ENCODE measurements at places on chromosomes 4 and X.

- no peak for DNase-seq
Measured at GRCh38 chr4:100177126-100177525, 13.1 kb downstream of the DDIT4L start.

GRCh38 chr4:122542411-122543236 lies 78.2 kb downstream of the IL21 start:
- no peak for DNase-seq

- DNase-seq: no peak
Measured at GRCh38 chrX:2188330-2188792, 312.4 kb downstream of the DHRSX start.

GRCh38 chr4:187598196-187598595 lies 397.4 kb upstream of the ZFP42 start:
- DNase-seq: no peak

DNA sequence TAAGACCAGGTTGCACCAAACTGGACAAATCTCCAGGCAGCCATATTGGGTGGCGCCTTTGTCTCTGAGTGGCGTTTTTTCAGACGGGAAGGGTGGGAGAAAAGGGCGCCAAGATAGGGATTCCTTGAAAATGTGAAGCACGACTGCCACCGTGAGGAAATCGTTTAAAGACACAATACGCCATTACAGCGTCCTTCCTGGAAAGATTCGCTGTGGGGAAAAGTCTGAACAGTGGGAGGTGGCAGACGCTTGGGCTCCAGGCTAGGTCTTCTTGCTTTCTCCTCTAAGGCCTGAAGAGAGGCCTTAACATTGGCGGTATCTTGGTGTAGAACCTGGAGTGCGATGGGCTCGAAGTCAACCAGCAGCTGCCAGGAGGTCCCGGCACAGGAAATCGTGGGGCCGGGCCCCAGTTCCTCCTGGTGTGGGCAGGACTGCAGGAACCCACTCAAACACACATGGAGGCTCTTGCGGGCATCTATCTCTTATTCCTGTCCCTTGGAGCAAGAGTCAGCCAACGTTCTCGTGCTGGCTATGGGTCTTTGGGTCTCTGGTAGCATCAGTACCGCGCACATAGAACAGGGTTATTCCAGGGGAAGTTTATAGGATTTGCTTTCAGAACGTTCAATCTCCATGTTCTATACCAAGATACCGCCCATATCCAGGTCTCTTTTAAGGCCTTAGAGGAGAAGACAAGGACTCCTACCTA lies 208.8 kb downstream of the OR13H1 start:
- no peak for DNase-seq

DNA sequence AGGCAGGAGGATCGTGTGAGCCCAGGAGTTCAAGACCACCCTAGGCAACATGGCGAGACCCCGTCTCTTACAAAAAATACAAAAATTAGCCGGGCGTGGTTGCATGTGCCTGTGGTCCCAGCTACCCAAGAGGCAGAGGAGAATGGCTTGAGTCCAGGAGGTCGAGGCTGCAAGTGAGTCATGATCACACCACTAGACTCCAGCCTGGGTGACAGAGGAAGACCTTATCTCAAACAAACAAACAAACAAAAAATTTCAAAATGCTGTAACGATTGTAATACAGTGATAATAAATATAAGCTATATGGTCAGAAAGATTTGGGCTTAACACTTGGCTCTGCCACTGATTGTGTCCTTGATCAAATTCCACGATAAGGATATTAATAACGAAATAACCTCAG lies 24.2 kb downstream of the SLC25A4 start:
- no peak for DNase-seq

GRCh38 chrX:641671-642435 lies 11.3 kb downstream of the SHOX start:
- no peak for DNase-seq

All from stimulated activated CD8-positive, alpha-beta memory T cell treated with anti-CD3 and anti-CD28 coated beads, Interleukin-7, amount 100 ng/mL, for 24 hours (primary cell).